ENCODE measurements at places on chromosomes 11 and 22.
A peak's percentile ranks its signal among the peaks of the same experiment; 100 is the strongest.

- peak; percentile 77 for DNase-seq
These were observed 25.4 kb downstream of the KCNJ4 start for GRCh38 chr22:38429499-38430068.

DNA sequence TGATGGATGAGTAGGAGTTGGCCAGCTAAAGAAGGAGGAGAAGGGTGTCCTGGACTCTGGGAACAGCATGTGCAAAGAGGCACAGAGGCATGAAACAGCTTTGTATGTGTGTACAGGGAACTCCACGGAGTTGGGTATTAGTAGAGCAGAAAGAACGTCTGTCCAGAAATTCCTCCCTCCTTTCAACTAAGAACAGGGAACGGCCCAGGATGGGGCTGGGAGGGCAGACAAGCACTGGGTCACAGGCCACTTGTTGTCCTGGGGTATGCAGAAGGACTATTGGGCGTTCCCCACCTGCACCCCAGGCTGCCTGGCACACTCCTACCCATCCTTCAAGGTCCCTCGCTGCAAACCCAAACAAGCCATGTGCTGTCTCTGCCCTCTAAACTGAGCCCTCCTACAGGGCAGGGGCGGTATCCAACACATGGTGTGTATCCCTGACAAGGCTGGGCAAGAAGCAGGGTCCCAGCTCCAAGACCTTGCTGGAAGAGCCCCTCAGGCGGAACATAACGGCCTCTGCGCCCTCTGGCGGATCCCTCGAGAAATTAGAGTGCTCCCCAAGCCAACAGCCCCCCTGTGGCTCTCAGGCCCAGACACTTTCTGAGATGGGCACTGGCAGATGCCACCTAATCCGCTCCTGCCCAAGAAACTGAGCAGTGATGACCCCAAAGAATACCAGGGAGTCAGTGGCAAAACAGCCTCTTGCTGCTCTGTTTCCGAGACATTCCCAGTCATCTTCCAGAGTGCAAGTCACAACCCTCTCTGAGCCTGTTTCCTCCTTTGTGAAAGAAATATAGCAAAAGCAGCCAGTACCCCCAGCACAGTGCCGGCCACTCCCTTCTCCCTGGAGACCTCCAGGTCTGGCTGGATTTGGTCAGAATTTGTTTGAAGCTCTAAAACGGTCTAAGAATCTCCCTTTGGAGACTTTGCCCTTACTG lies 1.6 kb upstream of the ELFN2 start:
- DNase-seq = peak; percentile 80

- DNase-seq = no peak
These were observed 505 bp downstream of the FAM227A start for GRCh38 chr22:38655519-38656255.

DNA sequence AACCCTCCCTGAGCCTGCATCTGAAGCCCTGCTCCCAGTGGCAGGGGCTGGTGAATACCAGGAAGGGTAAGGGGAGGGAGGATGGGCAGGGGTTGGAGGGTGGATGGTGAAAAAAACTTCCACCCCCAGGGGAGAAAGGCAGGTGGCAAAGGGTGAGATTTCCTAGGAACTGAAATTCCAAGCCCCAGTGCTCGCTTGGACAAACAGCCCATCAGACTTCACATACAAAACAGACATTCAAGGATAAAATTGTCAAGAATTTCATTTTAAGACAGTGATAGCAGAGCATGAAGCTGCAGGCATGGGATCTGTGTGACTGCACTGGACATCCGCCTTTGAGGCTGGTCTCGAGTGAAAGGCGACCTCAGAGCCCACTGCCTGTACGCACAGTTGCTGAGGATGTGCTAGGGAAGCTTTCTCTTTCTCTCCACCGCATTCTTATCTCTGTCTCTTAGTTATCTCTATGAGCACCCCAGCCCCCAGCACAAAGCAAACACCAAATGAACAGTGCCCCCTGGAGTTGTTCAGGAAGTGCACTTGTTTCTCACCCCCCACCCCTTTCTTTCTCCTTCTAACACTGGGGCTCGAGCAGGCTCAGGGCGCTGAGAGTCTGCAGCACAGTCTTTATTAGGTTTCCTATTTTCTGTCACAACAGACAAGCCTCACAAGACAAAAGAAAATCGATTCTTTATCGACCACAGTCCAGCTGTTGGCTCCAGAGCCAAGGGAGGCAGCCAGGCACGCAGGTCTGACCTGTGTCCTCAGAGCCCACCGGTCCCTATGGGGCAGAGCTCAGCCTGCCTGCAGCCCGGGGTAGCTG lies 237.3 kb upstream of the NCAM1 start:
- peak; percentile 65 for DNase-seq

DNA sequence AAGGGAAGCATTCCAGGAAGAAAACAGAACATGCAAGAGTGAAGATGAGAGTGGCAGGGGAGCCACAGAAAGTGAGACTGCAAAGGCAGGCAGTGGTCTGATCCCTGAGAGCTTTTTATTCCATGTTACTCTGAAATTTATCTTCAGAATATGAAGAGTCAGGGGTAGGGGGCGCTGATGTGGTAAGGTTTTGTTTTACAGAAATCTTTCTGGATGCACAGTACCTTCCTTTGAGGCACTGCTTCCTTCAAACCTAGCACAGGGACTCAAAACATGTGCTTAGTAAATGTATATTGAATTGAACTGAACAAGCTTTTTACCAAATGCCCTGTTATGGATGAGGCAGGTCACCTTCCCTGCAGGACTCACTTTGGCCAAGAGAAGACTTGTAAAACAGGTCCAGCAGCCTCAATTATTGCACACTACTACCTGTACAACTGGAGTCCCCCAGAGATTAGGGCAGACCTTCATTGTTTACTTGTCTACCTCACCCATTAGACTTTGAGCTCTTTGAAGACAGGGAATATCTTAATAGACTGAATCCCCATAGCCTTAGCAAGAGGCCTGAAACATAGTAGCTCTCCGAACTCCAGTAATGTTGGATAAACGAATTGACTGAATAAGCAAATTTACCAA lies 2.2 kb downstream of the PAK1 start:
- DNase-seq = peak; percentile 40

DNA sequence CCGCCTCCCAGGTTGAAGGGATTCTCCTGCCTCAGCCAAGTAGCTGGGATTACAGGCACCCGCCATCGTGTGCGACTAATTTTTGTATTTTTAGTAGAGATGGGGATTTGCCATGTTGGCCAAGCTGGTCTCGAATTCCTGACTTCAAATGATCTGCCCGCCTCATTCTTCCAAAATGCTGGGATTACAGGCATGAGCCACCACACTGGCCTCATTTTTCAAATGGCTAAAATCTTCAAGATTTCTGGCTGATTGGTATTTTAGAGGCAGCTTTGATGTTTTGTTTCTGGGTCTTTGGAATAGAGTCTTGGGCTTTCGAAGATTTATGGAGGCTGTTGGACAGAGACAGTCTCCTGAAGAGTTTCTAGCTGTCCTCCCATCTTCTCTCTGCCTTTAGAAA lies 5.8 kb upstream of the SLC3A2 start:
- no peak for DNase-seq

DNA sequence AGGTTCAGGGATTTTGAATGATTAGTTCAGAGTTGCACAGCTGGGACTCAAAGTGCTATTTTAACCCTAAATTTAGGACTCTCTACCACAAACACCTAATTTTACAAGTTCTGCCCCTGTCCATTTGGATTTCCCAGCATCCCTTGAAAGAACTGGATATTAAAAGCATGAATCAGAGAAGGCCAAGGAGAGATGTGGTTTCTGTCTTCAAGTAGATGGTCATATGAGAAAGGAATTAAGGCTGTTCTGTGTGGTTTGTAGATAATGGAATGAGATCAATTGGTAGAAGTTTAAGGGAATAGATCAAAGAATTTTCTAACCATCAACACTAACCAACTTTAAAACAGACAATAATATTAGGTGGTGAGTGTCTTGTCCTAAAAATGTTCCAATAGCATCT lies 106.4 kb upstream of the TENM4 start:
- DNase-seq = no peak

DNA sequence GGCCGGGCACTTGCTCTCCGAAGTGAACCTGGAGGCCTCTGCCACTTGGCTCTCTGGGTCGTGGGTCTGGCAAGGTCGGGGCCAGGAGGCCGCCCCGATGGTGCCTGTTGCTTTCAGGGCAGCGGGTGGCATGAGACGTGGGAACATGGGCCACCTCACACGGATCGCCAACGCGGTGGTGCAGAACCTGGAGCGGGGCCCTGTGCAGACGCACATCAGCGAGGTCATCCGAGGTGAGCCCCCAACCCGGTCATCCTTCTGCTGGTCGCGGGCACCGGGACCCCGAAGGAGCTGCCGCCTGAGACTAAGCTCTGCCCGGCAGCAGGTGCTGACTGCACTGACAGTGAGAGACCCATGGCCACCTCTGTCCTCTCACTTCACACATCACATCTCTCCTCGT lies 40.0 kb downstream of the SBF1 start:
- no peak for DNase-seq

- DNase-seq = no peak
These were observed 19.9 kb upstream of the CTR9 start for GRCh38 chr11:10731064-10731680.

DNA sequence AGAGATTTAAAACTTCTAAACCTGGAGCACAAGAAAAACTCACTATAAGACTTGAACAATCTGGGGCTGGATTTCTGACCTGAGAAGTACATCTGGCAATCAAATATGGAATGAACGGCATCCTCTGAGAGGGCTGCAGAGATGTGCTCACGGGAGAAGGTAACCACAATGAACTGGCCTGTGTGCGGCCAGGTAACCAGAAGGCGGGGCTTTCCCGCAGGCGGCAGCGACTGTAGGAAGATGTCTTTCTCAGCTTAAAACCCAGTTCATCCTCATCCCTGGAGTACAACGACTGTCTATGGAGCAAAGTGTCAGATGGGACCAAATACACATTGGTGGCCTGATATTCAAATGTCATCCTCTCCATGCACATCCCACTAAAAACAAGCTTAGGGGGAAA lies 24.5 kb downstream of the MICAL3 start:
- no peak for DNase-seq

- no peak for DNase-seq
These were observed 351 bp upstream of the AKIP1 start for GRCh38 chr11:8910649-8911026.

DNA sequence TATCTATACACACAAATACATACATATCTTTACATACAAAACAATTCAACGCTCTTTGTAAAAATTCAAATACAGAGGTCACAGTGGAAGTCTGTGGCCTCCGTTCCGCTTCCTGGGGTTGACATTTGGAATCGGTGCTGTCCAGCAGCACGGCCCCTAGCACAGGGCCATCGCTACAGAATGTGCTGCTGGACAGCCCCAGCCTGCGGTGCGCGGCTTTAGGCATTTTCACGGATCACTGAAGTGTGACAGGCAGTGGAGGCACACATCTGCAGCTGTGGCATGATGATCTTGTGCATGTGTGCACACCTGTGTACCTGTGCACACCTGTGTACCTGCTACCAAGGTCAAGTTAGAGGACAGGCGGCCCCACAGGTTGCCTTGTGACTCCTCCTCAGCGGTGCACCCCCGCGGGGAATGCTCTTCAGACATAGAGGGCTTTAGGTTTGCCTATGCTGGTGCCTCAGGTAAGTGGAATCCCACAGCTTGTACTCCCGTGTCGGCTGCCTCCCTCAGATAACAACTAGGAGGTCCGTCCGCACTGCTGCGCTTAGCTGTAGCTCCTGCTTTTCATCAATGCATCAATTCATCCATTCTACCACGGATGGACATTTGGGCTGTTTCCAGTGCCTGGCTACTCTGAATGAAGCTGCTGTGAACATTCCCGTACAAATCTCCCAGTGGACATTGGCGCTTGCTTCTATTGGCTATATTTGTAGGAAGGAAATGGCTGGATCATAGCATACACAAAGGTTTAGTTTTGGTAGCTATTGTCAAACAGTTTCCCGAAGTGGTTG lies 29.9 kb downstream of the GAL start:
- no peak for DNase-seq

- DNase-seq = no peak
These were observed 124.6 kb downstream of the FEZ1 start for GRCh38 chr11:125371431-125371935.

- DNase-seq = no peak
These were observed 15.8 kb downstream of the APOL2 start for GRCh38 chr22:36223504-36223903.

Measured in retina (tissue), 1 donor.